ENCODE measurements at places on chromosomes 5 and 9.

DNA sequence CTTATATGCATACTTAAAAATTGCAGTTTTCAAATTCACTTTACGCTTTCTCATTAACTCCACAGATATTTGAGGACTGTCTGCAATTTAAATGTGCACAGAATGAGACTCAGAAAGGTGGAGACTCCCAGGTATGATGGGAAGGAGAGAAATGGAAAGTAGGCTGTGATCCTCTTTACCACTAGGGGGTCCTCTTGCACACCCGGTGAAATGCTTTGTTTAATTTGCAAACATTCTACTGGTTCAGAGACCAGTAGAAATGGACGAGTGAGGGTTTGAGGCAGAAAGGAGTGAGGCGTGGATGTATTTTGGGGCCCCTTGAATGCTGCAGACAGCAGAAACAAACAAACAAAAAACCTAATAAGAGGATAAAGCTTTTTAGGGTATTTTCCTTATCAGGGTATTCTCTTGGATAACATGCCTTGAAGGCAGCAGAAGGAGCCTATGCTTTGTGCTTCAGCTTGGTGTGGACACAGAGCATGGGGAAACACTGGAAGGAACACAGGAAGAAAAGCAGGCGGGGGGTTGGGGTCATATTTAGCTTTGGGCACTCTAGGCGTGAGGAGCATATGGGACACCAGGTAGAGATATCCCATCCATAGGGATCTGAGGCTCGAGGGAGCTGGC, 410.1 kb downstream of the DMRT2 start:
- DNase-seq = no peak

DNA sequence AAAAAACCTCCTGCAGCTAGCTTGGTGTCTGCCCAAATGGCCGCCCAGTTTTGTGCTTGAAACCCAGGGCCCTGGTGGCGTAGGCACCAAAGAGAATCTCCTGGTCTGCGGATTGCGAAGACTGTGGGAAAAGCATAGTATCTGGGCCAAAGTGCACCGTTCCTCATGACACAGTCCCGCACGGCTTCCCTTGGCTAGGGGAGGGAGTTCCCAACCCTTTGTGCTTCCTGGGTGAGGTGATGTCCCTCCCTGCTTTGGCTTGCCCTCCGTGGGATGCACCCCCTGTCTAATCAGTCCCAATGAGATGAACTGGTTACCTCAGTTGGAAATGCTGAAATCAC, 83.0 kb upstream of the JAK2 start:
- no peak for DNase-seq

- no peak for DNase-seq
Measured at GRCh38 chr9:88652876-88653275, 117.9 kb downstream of the NXNL2 start.

DNA sequence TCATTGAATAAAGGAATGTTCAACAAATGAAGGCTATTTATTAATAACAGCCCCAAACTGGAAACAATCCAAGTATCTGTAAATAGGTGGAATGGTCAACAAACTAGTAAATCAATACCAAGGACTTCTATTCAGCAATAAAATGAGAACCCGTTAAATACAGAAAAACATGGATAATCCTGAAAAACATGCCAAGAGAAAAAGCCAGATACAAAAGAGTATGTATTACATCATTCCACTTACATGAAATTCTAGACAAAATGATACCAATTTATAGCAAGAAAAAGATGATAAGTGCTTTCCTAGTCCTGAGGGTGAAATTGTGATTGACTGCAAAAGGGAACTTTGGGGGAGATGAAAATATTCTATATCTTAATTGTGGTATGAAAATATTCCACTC, 3.1 kb downstream of the PJA2 start:
- no peak for DNase-seq

DNA sequence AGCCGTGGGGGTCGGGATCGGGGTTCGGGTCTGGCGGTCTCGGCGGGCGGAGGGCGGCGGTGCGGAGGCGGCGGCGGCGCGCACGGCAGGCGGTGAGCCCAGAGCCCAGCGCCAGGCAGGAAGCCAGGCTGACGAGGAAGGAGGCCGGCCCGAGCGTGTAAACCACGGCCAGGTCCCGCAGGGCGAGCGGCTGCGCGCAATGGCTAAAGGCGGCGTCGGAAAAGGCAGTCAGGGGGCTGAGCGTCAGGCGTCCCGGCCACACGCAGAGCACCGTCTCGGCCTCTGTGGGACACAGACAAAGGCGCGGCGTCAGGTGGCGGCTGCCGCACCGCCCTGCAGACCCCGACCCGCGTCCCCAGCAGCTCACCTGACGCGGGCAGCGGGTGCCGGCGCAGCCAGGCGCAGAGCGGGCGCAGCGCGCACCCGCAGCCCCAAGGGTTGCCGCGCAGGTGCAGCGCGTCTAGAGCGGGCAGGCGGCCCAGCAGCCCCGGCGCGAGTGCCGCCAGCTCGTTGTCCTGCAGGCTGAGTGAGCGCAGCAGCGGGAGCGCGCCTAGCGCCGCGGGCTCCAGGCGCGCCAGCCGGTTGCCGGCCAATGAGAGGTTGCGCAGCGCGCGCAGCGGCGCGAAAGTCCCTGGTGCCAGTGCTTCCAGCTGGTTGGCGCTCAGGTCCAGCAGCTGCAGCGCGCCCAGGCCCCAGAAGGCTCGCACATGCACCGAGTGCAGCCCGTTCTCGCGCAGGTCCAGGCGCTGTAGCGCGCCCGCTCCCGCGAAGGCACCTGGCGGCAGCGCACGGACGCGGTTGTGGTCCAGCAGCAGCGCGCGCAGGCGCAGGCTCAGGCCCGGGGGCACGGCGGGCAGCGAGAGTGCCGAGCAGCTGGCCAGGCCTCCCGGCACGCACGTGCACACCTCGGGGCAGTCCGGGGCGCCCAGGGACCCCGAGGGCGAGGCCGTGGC, 671 bp downstream of the LRRC26 start:
- DNase-seq = no peak

- no peak for DNase-seq
Measured at GRCh38 chr5:35067985-35068384, 20.2 kb upstream of the AGXT2 start.

DNA sequence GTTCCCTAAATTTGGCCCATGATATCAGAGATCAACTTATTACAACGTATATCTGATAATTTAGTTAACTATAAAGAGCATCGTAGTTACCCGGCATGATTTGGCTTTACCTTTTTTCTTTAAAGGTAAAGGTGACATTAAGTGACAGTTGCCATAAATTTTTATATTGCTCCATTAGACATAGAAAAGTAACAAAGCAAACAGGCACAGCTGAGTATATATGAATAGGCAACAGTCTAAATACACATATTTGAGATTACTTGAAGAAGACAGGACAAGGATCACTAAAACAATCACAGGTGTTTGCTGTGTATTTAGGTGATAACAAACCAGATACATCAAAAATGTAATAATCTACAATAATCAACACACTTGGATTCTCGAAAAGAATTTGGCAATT, 34.8 kb downstream of the RFX3 start:
- no peak for DNase-seq

- peak; percentile 36 for DNase-seq
Measured at GRCh38 chr9:77011973-77012821, 7.3 kb upstream of the FOXB2 start.

GRCh38 chr5:109779036-109779735, 89.5 kb downstream of the MAN2A1 start:
- DNase-seq = no peak

GRCh38 chr5:75138689-75139088, 86.3 kb upstream of the GCNT4 start:
- no peak for DNase-seq

DNA sequence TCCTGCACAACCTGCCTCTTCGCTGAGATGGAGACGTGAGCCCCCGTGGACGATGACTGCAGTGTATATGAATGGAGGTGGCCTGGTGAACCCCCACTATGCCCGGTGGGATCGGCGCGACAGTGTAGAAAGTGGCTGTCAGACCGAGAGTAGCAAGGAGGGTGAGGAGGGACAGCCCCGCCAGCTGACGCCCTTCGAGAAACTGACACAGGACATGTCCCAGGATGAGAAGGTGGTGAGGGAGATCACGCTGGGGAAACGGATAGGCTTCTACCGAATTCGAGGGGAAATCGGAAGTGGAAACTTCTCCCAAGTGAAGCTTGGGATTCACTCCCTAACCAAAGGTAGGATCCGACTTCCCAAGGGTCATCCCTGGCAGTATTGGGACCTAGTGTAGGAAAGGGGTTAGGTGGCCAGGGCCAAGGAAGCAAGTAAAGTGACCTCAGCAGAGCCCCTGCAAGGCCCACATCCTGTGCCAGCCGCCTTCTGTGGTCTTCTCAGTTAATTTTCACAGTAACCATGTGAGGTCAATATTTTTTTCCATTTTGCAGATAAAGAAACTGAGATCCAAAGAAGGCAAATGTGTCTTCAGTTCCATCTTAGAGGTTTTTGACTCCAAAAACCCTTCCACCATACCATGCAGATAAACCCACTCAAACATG, 53.8 kb downstream of the NIM1K start:
- DNase-seq = no peak

DNA sequence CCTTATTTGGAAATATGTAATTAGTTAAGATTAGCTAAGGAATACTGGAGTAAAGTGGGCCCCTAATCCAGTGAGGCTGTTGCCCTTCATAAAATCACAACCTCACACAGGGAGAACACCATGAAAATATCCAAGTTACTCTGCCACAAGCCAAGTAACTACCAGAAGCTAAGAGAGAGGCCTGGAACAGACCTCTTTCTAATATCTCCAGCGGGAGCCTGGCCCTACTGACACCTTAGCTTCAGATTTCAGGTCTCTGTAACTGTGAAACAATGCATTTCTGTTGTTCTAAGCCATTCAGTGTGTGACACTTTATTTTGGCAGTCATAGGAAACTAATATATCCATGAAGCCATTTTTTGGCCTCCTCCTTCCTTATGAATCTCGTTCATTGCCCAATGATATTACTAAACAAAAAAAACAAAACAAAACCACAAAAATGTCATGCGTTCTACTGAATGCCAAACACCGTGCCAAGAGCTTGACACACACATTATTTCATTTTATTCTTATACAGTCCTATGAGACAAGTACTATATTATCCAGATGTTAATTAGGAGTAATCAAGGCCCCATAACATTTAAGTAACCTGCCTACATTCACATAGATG, 699.0 kb downstream of the MAT2B start:
- DNase-seq = no peak

- DNase-seq = no peak
Measured at GRCh38 chr5:124923131-124923530, 176.7 kb upstream of the ZNF608 start.

- DNase-seq = peak; percentile 61
Measured at GRCh38 chr5:157025093-157025698, 33.7 kb downstream of the HAVCR1 start.

DNA sequence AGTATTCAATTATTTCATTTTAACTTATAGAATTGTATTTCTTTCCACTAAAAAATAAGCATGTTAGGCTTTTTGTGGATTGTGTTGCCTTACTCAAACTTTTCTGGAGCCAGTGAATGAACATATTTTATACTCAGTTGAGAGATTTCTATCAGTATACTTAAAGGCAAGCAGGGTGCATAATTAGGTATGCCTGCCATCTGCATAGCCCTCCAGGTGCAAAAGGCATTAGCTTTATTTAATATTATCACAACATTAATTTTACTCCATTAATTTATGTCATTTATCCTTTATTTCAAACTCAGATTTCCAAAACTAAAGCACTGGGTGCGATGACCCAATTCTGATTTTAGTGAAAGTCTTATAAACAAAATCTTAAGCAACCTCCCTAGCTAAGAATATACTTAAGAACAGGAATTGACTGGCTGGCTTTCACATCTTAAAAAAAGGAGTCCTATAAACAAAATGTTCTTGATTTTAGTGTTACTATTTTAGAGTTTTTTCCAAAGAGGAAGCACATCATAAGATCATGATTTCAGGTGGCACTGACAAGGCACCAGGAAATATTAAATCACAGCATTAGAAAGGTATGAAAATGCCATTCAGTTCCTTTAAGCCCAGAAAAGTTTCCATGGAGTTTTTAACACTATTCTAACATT, 178.4 kb downstream of the MPDZ start:
- no peak for DNase-seq

DNA sequence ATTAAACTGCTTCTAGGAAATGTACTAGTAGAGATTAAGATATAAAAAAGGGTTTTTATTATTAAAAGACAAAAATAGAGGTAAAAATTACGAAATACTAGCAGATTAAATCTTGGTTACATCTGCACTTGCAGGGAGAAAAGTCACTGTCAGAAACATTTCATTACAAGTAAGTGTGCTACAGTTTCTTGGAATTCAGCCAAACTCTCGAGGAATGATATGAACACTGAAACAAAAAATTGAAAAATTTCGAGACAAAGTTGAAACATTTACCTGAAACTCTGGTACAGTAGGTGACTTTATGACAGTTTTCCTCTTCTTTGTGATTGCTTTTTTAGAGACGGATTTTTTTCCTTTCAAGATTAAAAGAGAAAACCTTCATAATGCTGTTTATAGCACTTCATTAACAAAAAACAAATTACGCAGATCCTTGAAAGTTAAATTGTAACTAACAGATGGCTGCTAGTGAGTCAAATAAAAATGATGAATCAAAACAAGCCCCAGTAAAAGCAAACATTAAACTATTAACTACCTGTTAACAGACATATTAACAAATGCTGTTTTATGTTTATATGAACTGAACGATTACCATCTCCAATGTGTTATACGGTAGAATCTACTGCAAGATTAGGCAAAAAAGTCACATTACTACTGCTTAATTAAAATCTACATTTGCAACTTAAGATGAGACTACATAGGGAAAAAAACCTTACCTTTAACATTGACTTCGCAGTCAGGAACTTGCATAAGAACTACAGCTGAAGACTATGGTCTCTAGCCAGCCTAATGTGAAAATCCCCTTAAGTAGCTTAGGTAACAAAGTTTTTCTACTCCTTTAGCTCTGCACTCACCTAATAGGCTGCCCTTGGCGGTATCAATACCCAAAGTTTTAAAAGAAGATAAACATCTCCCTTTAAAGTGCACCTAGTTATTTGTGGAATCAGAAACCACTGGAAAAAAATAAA, 61.4 kb downstream of the RANBP6 start:
- DNase-seq = no peak

GRCh38 chr5:133708331-133708850, 96.0 kb upstream of the FSTL4 start:
- DNase-seq = no peak

GRCh38 chr5:138566792-138567191, 8.4 kb downstream of the HSPA9 start:
- no peak for DNase-seq

GRCh38 chr5:168128557-168128956, 162.9 kb upstream of the WWC1 start:
- no peak for DNase-seq

- no peak for DNase-seq
Measured at GRCh38 chr5:1214936-1215220, 10.3 kb upstream of the SLC6A18 start.

All from activated gamma-delta T cell treated with Interleukin-2 at 50 U/mL for 16 hours (primary cell).